DMS53 (cell line): ENCODE measurements at places on chromosomes 11 and 22.

GRCh38 chr11:128840137-128840536, 27.0 kb downstream of the KCNJ1 start:
- no peak for DNase-seq

- no peak for DNase-seq
These were observed 25.8 kb upstream of the TREH start for GRCh38 chr11:118705111-118705741.

GRCh38 chr22:30290342-30291057, 1.2 kb upstream of the CASTOR1 start:
- DNase-seq = peak; percentile 68

- DNase-seq = peak; percentile 93
These were observed 18.1 kb downstream of the DRD4 start for GRCh38 chr11:655036-655726.

DNA sequence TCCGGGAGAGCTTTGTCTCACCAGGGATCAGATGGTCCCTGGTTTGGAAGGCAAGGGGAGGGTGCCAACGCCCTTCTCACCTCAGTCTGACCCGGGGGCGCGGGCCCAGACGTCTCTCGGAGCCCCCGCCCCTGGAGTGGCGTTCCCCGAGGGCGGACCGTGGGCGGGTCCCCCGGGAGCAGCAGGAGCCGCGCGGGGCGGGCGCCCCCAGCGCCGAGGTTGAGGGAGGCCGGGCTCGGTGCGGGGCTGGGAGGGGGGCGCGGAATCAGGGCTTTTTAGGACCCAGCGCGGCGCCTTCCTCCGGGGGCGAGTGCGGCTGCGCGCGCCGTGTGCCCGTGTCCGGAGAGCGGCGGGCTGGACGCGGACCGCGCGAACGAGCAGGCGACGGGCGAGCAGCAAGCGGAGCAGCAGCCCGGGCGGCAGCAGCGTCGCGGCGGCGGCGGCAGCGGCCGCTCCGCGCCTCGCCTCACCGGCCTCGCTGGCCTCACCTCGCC, at the start of gene KCNC1:
Gene KCNC1 (plus strand): TSS at position 364 of the 494 bp plus-strand sequence. CDS start 1,222 bp downstream, outside the sequence.
- peak; percentile 88 for DNase-seq

- DNase-seq = peak; percentile 98
These were observed 22.0 kb downstream of the ST14 start for GRCh38 chr11:130181295-130182272.

DNA sequence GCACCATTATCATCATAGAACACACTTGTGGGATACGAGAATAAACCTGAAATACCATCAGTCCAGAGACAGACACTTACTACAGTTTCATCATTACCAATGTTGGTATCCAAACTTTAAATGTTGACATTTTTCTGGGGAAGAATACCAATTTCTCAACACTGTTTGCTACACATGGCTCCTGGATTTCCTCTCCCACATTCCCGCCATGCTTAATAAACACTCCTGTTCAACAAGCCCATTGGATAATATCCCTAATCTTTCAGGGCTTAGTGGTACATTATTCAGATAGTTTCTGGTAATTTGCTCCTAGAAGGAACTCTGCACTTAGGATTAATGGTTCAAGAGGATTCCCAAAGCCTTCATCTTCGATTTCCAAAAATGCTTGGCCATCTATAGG, 48.2 kb downstream of the CSF2RB start:
- DNase-seq = no peak

GRCh38 chr11:12459865-12460444, 82.6 kb downstream of the PARVA start:
- no peak for DNase-seq

DNA sequence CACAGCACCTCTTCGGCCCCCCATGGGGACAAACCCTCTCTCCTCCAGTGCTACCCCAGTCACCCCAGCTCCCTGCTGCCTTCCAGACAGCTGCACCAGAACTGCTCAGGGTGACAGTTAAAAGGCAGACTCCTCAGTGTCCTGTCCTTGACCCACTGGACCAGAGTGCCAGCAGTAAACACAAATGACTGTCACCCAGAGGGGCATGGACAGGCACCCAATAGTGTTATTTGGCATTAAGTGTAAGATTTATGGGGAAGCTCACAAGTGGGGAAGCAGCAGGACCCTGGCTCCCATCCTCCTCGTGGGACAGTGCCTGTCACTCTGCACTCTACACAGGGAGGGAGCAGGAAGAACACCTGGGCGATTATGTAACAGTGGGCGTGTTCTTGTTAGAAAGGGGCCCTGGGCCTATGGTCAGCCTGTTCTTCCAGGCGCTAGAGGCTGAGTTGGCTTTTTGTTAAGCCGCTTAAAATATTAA, 5.0 kb downstream of the RPS19BP1 start:
- peak; percentile 92 for DNase-seq

DNA sequence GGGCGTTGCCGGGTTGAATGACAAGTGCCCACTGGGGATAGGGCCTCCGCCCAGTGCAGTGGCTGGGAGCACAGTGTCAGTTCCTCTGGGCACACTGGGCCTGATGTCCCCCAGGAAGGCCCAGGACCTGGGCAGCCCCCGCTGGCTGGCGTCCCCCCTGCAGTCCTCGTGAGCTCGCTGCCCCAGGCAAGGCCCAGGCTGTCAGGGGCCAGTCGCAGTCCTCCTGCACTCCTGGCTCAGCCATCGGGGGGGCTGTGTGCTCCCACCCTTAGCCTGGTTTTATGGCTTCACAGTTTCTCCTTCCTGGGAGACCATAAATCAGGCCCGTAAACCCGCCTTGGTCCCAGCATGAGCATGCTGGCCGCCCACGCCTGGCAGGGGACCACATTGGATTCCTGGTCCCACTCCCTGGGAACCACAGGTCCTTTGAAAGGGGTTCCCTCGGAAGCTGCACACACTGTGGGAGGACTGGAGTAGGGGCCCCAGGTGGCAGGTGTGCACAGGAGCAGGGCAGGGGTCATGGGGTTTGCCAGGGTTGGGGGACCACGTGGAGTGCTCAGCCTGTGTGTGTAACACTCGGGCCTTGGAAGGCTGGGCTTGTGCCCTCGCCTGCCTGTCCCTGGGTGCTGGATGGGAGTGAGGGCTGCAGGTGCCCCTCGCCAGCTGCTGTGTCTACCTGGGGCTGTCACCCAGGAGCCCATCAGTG, 113.6 kb downstream of the KCNQ1OT1 start:
- DNase-seq = no peak

- no peak for DNase-seq
These were observed 18.6 kb downstream of the CTTN start for GRCh38 chr11:70416881-70417280.

- no peak for DNase-seq
These were observed 660.5 kb downstream of the NTM start for GRCh38 chr11:132030896-132031295.

- no peak for DNase-seq
These were observed 94.3 kb downstream of the GAB2 start for GRCh38 chr11:78323363-78323762.

GRCh38 chr22:39269095-39269790, 24.5 kb upstream of the PDGFB start:
- no peak for DNase-seq

DNA sequence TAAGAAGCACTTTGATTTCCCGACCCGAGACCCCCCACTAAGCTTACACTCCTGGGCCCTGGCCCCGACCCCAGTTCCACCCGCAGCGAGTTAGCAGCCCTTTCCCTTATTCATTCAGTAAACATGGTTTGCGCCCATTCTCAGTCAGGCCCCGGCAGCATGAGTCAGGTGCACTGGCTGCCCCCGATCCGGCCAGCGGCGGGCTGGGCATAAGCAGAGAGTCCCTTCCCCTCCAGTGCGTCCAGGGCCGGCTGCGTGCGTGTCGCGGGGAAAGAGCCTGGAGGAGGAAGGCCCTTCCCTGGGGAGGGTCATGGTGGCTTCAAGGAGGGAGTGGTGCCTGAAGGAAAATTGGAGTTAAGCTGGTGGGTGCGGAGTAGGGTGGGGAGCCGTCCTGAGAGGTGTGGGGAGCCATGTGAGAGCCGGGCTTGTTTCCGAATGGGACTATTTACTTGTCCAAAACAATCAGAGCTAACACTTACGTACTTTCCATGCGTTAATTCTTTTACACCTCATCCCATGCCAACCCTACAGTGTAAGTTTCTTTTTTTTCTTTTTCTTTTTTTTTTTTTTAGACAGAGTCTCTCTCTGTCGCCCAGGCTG, 657 bp downstream of the IGHMBP2 start:
- peak; percentile 71 for DNase-seq

DNA sequence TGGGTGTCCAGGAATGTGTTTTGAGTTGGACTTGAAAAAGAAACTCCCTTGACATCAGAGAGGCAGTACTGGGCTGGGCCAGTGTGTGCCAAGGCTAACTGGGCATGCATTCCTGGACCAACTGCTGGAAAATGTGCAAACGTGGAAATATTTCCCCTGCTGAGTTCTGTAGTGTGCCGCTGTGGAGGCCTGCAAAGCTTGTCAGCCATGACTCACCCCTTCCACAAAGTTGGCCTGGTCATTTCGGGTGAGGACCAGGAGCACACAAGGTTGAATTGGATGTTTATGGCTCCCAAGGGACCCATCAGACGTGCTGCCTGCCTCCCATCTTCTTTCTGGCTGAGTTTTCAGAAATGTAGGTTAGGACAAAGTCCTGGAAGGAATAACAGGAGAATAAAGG, 513.1 kb downstream of the MIAT start:
- no peak for DNase-seq

DNA sequence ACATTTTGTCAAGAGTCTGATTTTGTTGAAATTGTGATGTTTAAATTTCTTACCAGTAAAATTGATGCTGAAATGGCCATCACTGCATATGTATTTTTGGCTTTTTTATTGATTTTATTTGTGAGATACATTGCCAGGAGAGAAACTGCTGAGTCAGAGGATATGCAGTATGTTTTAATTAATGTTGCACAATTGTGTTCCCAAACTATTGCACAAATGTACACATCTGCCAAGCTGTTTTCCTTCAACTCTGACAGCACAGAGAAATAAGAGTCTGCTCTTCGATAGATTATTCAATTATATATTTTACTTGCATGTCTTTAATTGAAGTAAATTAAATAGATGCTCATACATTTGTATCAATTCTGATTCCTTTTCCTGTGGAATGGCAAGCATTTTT, 640.2 kb upstream of the LUZP2 start:
- DNase-seq = no peak

- DNase-seq = peak; percentile 8
These were observed 13.6 kb downstream of the EFCAB6 start for GRCh38 chr22:43798492-43798891.

GRCh38 chr11:209275-210121, 2.0 kb downstream of the RIC8A start:
- DNase-seq = no peak

DNA sequence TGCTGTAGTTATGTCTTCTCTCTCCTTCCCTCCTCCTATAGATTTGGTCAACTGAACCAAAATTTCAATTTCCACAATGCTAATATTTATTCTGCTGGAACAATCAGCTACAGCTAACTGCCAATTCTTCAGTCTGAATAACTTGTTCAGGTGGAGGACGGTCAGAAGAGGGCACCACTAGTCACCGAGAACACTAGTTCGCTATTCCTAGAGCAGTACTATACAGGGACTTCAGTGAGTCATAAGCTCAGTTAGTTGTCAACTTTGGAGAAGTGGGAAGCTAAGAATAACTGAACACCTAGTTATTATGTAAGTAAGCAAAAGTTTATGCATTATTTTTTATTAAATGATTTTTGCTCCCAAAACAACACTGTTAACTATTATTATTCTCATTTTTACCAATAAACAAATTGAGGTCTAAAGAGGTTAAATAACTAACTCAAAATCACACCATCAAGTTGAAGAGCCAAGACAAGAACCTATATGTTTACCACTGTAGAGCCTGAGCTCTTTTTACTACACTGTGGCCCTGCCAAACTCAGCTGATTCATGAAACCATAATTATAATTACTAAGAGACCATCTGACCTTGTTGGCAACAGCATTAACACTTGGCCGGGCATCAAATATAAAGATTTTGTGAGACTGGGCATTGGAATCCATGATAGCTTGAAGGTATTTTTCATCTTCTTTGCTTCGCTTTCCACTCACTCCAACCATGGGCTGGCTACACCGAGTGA, 59.0 kb downstream of the CEP57 start:
- peak; percentile 75 for DNase-seq

DNA sequence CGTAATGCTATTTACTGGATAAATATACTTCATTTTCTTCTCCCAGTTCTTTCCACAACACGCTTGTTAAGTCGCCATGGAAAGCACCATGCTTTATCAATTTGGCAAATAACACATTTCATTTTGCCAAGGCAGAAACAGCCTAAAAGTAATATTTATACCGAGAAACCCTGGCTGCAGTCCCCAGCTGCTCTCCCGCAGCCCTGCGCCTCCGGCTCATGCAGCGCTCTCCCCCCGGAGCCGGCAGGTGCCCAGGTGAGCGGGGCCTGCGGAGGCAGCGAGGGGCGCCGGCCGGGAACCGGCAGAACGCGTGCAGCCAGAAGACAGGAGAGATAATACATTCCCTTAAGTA, 681 bp upstream of the ARHGEF12 start:
- peak; percentile 83 for DNase-seq

DNA sequence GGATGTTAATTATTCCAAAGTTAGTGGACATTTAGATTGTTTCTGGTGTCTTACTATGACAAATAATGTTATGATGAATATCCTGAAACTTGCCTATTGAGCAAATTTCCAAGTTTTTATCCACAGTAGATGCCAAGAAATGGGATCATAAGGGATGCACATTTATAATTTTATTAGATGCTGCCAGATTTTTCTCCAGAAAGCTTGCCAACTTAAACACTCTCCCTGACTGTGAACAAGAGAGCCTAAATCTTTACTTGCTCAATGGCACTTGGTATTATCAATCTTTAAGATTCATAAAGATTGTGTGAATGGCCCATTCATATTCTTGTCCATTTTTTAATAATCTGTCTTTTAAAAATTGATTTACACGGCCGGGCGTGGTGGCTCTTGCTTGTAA, 82.4 kb downstream of the SPON1 start:
- no peak for DNase-seq

- DNase-seq = peak; percentile 96
These were observed 2.1 kb downstream of the CCDC88B start for GRCh38 chr11:64341851-64342791.

DNA sequence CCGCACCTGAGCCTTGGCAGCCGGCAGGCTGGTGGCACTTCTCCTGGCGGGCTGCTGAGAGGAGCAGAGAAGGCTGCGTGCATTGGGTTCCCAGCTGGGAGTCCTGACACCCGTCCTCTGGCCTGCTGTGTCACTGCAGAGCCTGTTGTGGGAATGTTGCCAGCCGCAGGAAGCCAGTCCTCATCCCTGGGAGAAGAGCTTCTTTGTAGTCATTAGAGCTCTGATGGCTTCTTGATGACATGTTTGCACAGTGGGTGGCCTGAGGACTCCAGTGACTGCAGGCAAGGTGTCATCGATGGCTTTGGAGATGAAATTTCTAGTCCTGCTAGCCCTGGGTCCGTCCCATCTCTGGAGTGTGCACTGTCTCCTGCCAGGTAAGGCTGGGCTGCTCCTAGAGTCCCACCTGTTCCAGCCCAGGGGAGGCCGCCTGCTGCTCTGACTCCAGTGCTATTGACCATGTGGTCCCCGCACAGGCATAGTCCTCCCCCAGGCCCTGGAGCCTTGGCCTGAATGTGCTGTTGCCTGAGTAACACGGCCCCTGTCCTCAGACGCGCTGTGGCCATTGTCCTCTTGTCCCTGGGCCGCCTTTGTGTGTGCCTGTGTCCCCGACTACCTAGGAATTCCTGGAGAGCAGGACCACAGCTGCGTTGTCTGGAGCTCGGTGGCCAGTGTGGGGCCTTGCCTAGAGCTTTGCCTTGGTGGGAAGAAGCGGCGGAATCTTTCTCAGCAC, 129.2 kb downstream of the CACNA1I start:
- peak; percentile 89 for DNase-seq
